ENCODE measurements at places on chromosomes 3 and 15.
A peak's percentile ranks its signal among the peaks of the same experiment; 100 is the strongest.

- DNase-seq: peak; percentile 91
These were observed at the start of gene ZNF197 for GRCh38 chr3:44624749-44625480. TSS of gene ZNF197 (plus strand) at chr3:44625036. CDS start at chr3:44629155, 4,119 bp downstream.

- DNase-seq: peak; percentile 84
These were observed 42.5 kb downstream of the MCF2L2 start for GRCh38 chr3:183385698-183386613.

- no peak for DNase-seq
These were observed 17.1 kb downstream of the CHST13 start for GRCh38 chr3:126540951-126541627.

GRCh38 chr3:187290503-187290902 lies 1.0 kb downstream of the MASP1 start:
- DNase-seq: no peak

GRCh38 chr3:176992978-176993377 lies 204.3 kb downstream of the TBL1XR1 start:
- no peak for DNase-seq

GRCh38 chr15:45644437-45644836 lies 9.6 kb downstream of the SQOR start:
- no peak for DNase-seq

GRCh38 chr3:81198756-81199155 lies 562.7 kb downstream of the GBE1 start:
- DNase-seq: no peak

DNA sequence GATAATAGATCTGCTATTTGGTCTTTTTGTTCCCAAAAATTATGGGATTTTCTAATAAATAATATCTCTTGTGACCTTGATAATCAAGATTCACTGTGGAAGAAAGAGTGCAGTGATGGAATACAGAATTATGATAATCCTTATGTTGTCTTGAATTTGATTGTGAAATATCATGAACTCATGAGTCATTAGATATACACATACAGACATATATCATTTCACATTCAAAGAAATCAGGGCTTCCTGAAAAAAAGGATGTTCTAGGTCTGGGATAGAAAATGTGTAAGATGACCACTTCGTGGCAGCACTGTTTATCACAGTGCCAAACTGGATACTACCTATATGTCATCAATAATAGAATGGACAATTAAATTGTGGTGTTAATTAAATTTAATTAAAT lies 97.7 kb downstream of the DPH6 start:
- no peak for DNase-seq

- DNase-seq: peak; percentile 90
These were observed 54.4 kb downstream of the FEZF2 start for GRCh38 chr3:62318752-62319569.

DNA sequence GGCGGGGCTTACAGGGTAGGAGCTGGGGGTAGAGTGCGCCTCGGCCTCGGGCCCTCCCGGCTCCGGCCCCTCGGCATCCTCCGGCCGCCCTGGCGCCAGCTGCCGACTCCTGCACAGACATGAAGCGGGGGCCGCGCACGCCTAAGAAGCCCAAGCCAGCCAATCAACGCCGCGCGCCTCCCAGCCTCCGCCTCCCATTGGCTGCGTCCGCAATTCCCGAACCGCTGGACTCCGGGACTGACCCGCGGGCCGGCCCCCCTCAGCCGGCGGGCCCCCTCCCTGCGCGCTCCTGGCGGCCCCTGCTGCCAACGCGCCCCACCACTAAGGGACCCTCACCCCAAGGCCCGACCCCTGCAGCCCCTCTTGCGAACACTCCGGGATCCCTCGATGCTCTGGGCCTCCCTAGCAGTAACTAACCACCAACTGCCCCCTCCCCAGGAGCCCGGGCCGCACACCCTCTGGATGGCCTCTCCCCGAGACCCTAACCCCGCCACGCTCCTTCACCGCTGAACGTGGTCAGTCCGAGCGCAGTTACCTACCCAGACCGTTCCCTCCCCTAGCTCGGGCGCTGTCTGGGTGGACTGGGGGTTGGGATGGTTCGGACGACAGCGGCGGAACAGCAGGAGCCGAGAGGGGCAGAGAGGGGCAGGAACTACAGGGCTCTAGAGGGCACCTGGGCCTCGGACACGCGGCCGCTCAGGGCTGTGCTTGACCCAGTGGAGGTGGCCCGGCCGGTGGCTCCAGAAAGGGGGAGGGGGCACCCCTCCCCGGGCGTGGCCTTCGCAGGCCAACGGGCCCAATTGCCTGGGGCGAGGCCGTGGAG lies 5.0 kb downstream of the GATA2 start:
- peak; percentile 59 for DNase-seq

- no peak for DNase-seq
These were observed 15.3 kb upstream of the HERC1 start for GRCh38 chr15:63848879-63849551.

- DNase-seq: no peak
These were observed 28.8 kb upstream of the TMEM115 start for GRCh38 chr3:50388016-50388719.

DNA sequence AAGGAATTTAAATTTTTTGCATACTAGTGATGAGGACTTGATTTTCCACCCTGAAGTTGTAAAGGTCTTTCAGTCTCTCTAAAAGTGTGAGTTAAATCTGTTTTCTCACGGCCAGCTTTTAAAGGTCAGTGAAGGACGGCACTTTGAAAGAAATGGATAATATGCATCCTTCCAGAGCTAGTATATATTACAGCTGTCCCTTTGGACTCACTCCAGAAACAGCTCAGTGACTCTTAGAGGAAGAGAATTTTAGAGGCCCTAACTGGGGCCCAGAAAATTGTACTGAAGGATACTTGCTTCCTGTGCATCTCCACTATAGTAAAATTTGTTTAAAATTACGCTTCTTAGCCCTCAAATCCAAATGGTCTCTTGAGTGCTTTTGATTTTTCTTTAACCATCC lies 41.6 kb downstream of the PIK3CA start:
- DNase-seq: no peak

All from inflammatory macrophage (primary cell).